Activated CD8-positive, alpha-beta memory T cell treated with anti-CD3 and anti-CD28 coated beads for 1 hour (primary cell): ENCODE measurements at places on chromosomes 4 and X.

DNA sequence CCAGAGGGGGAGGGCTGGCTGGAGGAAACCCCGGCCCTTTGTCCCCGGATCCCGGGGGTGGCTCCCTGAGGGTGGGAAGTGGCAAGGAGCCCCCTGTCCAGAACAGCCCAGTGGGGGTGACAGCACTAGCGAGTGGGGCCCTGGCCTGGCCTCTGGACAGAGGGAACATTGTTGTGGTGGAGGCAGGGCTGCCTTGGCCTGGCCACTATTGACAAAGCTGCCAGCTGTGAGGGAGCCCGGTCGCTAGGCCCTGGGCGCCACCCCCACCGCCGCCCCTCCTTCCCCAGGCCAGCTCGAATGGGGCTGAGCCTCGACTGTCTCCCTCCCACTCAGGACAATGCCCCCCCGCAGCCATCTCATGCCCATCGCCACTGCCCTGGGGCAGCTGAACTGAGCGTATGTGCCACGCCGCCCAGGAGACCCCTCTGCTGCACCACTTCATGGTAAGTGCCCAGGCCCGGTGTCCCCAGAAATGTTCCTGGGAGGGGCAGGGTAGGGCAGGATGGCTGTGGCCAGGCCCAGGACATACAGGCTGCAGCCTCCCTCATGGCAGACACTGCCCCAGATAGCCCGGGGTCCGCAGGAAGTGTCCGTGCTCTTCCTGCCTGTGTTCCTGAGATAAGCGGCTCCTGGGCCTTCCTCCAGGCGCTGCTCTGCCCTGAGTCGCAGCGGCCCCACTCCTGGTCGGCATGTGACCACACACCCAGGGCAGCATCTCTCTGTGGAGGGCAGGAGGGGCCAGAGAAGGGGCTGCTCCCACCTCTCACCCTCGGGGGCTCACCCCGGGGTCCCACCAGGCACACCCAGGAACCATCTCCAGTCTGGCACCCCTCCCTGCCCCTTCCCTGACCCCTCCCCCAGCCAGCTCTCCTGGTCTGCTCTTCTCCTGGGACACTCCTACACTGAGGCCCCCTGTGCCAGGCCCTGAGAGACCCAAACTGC, 1.4 kb downstream of the PLXNB3 start:
- DNase-seq = no peak

DNA sequence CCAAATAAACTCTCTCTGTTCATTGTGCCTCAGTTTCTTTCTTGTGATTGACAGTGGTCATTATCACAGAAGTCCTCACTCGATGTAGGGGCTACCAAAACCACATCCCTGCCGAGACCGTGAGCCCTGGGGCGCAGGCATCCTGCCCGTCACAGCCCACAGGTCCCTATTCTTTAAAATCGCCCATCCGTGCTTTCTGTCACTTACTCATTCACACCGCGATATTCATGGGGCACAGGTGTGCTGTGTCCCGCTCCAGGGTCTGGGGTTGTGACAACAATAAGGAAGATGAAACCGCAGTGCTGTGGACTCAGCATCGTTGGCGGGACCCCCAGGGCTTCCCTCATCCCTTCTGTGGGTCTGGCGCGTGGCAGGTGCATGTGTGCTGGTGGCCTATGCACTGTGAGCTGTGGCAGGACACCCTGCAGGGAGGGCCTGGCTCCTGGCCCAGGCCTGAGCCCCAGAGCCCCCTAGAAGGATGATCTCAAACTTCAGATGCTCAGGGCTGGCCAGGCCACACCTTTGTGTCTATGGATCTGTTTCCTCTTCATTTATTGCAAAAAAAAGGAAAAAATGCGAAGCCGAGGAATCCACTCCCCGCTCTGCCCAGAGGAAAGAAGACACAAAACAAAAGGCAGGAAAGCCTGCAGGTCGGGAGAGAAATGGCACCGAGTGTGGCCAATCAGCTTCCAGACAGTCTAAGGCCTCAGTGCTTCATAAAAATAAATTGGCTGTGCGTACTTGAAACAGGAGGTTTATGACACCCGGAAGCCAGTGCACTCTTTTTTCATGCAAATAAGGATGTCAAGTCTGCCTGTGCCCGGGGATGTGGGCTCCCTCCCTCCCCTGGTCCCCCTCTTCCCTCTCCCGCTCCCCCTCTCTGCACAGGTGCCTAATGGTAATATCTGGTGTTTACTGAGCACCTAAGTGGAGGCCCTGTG, 109.5 kb upstream of the ADRA2C start:
- DNase-seq = no peak

- no peak for DNase-seq
These were observed 61.1 kb downstream of the CPEB2 start for GRCh38 chr4:15063341-15063740.

GRCh38 chr4:39004758-39005157, 27.5 kb downstream of the TMEM156 start:
- DNase-seq = no peak

DNA sequence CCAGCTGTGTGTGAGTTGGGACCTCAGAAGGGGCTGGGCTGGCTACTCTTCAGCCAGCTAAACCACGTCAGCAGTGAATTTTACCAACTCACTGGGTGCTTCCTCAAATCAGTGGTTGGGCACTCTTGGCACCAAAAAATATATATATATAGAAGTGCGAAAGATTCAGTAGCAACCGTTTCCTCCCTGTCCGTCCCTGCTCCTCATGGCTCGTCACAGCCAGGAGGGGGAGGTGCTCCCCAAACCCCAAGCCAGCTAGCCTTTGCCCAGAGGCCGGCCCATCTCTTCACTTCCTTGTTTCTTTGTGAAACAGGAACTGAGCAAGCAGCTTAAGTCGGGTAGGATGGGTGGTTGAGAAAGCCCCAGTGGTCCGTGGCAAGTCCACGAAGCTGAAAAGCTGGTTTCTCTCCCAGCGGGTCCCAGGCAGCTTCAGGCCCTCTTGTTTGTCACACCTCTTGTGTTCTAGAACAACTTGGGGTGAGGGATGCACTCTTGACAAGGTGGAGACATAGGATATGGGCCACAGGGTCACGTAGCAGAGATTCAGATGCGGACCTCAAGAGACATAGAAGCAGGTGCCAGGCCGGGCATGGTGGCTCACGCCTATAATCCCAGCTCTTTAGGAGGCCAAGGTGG, 6.8 kb upstream of the SASH3 start:
- no peak for DNase-seq

GRCh38 chr4:16029262-16029661, 54.6 kb downstream of the PROM1 start:
- DNase-seq = no peak

DNA sequence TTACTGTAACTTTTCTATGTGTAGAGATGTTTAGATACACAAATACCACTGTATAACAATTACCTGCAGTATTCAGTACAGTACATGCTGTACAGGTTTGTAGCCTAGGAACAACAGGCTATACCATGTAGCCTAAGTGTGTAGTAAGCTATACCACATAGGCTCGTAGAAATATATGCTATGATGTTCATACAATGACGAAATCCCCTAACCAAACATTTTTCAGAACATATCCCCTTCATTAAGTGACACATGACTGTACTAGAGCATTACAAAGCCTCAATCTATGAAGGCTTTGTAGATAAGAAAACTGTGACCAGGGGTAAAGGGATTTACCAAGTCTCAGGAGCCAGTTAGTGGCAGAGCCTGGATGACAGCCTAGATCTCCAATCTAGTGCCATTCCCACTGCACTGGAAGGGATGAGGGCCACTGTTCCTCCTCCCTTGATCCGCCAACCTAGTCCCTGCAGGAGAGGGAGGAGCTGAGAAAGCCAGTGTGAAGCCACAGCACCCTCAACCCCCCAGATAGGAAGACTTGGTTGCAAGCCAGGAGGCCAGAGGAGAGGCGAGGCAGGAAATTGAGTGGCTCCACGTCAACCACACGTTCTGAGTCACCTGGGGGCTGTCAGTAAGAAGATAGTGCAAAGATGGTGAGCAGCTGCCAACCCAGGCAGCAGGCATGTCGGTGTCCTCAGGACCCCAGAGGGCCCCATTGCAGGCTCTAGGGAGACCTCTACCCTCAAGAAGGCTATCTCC, 227.7 kb downstream of the BCOR start:
- DNase-seq = peak; percentile 52

DNA sequence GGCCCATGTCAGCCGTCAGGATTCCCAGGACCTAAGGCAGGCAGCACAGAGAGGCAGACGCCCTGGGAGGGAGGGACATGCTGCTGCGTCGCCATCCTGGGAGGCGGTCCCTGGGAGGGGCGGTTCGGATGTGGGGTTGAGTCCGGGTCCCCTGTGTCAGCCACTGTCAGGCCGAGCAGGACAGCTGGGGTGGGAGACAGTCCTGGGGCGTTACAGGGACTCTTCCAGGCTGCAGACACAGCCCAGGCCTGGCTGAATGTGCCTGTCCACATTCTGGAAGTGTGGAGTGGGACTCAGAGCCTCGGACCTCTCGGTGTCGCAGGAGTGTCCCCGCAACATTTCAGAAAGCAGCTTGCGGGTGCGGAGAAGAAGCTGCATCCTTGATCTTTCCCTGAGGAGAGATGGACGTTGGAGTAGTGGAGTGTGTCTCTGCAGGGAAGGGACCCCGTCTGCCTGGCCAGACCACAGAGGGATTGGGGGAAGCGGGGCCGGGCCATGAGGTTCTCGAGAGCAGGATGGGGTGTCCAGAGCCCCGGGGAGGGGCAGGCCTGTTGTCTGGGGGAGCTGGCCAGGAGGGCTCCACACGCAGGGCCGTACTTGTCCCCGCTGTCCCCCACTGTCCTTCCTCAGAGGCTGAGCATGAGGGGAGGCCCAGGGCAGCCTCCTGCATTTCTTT, 6.1 kb downstream of the AKAP17A start:
- no peak for DNase-seq

DNA sequence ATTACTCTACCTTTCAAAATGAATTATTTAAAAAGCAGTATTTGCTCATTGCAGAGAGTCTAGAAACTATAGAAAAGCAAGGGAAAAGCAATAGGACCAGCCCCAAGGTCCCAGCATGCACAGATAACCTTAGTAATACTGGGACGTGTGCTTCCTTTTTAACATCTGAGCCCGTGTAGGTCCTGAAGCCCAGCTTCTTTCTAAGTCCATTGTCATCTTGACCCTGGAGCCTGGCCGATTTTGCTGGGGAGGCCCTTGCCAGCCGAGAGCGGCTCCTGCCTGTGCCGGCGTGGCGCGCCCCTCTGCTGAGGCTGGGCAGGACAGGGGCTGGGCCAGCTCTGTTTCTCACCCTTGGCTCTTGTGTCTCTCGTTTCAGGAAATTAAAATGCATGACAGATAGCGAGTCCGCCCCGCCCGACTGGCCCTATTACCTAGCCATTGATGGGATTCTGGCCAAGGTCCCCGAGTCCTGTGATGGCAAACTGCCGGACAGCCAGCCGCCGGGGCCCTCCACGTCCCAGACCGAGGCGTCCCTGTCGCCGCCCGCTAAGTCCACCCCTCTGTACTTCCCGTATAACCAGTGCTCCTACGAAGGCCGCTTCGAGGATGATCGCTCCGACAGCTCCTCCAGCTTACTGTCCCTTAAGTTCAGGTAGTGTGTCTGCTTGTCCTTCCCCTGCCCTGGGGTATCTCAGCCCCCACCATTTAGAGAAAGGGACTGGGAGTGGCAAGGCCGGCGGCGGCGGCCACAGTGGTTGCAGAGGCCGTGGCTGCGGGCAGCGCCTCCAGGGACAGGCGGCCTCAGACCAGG, 4.1 kb downstream of the MSANTD1 start:
- no peak for DNase-seq

DNA sequence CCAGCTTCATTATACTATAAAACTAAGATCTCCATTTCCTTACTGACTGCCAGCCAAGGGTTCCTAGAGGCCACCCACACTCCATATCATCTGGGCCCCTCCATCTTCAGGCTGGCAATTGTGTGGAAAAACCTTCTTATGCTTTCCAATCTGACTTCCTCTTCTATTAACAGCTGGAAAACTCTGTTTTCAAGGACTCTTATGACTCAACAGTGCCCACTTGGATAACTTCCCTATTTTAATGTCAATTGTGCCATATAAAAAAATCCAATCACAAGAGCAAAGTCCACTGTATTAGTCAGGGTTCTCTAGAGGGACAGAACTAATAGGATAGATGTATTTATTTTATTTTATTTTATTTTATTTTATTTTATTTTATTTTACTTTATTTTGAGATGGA, 41.0 kb upstream of the CPEB2 start:
- no peak for DNase-seq

DNA sequence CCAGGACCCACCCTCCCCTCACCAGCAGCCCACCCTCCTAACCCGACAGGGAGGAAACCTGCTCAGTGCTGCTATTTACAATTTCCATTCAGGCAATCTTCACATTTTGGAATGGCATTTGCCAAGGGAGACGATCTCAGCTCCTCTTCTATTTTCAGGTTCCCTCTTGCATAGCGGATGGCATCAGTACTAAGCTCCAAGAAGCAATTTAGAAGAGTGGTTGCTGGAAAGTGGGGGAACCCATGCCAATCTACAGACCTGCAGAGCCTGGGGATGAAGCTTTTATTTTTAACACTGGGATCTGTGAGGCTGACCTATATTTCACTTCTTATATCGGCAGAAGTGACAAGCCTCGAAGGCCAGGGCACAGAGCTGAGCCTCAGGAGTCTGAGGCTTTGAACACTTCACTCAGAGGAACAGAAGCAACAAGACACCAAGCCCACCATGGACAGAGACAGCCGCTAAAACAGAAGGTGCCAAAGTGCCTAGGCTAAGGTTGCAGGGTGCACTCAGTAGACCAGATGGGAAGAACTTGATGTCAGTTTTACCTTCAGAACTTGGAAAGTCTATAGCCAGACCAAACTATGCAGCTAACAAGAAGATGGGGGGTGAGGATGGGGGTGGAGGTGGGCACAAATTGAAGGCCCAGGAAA, 44.0 kb downstream of the SCD5 start:
- DNase-seq = no peak
